Left lung (tissue), 14 donors: ENCODE measurements at places on chromosomes 3 and 15. TPM values are rescaled to one million over a fixed set of nuclear protein-coding genes. Genes with fewer than 3 reads are reported as not detected.

Gene GTF2A2
- total RNA-seq, result 104 TPM

Gene HERC2
- total RNA-seq, result 56.5 TPM

Gene CAPN7
- 41.4 TPM for total RNA-seq

Gene PCLAF
- 14.9 TPM for total RNA-seq

Gene TMEM87A
- total RNA-seq, result 110 TPM

Gene CKMT1A
- 6.2 TPM for total RNA-seq

Gene AP3S2
- 34.2 TPM for total RNA-seq

Gene DLL4
- total RNA-seq, result 10.4 TPM

Gene GOLGB1
- total RNA-seq, result 45.9 TPM

Gene SH2D7
- total RNA-seq, result not detected
